ENCODE measurements at places on chromosomes 5 and 9. TPM values are rescaled to one million over a fixed set of nuclear protein-coding genes. Genes with fewer than 3 reads are reported as not detected.

DNA sequence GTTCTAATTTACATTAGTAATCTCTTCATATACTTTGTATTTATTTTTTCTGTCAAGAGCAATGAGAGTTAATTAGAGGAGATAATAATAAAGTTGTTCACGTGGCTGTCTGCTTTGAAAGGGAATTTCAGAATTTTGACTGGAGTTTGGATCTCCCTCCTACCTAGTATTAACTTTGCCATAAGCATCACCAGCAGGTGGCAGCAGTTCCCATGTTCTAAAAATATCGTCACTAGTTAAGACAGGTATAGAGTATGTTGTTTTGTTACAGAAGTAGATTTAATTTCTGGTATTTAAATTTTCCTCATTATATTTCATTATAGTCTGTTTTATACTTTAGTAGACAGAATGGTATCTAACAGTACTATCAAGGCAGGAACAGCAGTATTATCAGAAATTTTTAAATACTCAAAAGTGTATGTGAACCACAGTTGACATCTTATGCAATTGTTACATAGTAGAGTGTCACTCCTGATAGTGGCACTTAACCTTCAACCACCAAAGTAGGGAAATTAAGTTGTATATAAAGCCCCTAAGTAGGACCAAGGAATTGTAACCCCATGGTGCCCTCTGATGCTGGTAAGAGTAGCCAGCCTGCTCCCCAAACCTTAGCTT is 20.4 kb downstream of the GNPDA1 start:
- peak; percentile 87 for DNase-seq

The FAM221B gene
- not detected for total RNA-seq

DNA sequence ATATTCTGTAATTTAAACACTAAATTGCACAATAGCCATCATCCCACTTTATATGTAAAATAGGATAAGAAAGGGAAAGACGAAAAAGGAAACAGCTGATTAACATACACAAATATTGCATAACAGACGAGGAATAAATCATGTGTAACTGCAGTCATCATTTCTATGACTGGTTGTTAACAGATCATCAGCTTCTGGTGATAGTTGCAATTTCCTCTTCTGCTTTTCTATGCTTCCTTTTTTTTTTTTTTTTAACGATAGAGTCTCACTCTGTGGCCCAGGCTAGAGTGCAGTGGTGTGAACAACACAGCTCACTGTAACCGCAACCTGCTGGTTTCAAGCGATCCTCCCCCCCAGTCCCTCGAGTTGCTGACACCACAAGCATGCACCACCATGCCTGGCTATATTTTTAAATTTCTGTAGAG is 22.5 kb upstream of the JAKMIP2 start:
- no peak for DNase-seq

The GPRIN1 gene
- 0.27 TPM for total RNA-seq
